Forelimb muscle (tissue), 1 donor: ENCODE measurements at places on chromosomes 4 and X.

DNA sequence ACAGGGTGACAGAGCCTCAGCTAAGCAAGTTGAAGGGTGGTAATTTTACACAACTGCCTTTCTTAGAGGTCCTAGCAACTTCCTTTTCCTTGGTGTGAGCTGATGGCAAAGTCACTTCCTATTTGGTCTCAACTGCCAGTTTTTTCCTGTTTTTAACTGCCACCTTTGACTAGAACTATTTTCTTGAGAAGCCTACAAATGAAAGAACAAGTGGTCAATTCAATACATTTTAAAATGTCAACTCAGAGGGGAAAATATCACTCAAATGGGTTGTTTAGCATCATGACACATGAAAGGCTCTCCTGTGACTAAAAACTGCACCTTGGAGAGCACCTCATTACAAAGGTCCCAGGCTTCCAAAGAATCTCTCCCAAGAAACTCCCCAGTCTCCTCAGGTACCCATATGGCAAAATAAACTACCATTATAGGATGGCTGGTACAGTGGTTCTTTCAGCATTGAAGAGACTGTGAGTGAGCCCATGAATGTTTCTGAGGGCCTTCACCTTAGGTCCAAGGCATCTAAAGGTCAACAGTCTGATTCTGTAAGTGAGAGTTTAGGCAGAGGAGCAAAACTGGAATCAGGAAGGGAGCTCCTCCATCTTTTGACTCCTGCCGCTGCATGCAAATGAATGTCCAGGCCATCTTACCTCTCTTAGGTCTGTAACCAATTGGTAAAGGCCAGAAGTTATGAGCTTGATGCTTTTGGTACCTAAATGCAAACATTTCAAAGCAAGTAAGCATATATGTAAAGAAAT, 5.5 kb upstream of the STK26 start:
- DNase-seq = no peak

DNA sequence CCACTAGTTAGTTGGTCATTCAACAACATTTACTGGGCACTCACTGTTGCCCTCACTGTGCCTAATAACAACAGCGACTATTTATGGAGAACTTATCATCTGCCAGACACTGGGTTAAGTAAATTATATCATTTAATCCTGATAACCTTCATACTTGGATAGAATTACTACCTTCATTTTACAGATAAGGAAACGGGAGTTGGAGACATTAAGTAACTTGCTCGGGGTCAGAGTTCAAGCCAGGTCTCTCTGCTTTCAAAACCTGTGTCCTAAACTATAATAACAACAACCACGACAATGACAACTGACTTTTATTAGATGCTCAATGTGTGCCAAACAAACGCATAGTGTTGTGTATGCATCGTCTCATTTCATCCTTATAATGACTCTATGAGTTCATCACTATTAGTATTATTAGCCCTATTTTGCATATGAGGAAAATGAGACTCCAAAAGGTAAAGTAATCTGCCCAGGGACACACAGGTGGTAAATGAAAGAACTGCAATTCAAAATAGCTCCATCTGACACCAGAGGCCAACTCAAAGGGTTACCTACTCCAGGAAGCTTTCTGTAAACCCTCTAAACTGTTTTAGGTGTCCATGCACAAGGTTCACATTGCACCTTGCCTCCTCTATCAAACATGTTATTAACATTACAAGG, 98.4 kb upstream of the ACSL4 start:
- DNase-seq = no peak

DNA sequence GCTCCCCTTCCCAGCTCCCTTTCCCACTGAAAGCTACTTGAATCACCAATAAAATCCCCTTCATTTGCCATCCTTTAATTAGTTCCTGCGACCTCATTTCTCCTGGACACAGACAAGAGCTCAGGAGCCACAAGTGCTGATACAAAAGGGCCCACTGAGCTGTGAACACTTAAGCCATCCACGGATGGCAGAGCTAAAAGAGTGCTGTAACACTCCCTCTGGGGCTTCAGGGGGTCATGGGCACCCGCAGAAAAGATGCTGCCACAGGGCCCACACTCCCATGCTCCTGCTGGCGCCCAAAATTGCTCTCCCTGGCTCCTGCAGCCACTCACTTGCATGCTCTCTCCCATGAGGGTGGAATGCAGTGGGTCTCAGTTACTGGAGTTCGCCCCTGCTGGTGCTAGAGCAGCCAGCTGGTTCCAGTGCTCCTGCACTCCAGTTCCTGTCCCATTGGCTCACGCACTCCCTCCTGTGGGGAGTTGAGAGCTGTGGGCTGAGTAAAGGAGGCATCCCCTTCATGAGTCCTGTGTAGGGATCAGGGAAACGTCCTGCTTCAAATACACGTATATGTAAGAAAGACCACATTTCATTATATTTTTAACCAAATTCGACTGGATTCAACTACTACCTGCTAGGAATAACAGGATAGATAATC, 1291.0 kb downstream of the ARAP2 start:
- no peak for DNase-seq

- DNase-seq = no peak
Observed at GRCh38 chr4:2574863-2575262, 38.4 kb downstream of the FAM193A start.

DNA sequence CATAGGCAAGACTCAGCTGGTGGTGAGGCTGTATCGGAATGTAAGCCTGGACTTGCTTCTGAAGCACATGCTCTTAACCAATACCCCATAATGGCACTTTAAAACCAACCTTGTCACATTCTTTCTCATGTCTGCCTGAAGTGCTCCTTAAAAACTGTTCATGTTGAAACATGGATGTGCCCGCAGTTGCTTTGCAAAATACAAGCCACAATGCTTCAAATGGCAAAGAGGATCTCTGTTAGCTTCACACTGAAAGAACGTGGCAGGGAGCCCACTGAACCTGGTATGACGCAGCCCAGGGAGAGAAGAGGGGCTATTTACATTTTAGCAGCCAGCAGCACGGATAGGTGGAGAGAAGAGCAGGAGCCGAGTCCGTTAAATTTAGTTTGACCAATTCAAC, 29.3 kb downstream of the SOD3 start:
- no peak for DNase-seq

- no peak for DNase-seq
Observed at GRCh38 chr4:177385576-177386277, 56.5 kb downstream of the AGA start.

- DNase-seq = no peak
Observed at GRCh38 chr4:129261584-129261983, 165.6 kb downstream of the C4orf33 start.

DNA sequence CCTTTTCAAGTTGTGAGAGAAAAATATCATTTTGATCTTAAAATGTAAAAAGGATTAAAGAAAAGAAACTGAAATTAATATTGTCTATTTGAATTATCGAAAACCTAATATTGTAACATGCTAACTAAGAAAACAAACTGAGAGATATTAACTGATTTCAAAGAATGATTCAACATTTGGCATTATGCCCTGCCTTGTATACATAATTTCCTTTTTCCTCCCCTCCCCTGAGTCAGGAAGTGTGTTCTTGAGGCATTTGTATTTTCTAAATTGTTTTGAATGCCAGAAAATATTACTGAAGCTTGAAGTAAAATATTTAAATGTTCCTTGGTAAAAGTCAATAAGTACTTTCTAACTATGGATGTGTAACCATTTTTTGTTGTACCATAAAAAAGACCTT, 49.4 kb downstream of the RPS6KA3 start:
- DNase-seq = peak; percentile 34

DNA sequence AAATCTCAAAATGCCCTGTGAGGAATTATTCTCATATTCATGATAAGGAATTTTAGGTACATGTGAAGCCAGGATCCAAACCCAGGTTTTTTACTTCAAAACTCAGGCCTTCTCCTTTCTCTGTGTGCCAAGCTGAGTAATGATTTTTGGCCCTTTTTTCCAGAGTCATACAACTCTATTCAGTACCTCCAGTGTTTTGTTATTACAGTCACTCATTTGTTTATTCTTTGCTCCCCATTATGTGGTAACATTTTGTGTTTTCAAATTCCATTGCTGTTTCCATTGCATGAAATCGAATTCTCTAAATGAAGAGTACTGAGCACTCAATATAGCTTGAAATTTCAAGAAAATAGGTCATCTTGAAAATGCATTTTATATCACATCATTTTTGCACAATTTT, 315.4 kb downstream of the NR3C2 start:
- DNase-seq = no peak

DNA sequence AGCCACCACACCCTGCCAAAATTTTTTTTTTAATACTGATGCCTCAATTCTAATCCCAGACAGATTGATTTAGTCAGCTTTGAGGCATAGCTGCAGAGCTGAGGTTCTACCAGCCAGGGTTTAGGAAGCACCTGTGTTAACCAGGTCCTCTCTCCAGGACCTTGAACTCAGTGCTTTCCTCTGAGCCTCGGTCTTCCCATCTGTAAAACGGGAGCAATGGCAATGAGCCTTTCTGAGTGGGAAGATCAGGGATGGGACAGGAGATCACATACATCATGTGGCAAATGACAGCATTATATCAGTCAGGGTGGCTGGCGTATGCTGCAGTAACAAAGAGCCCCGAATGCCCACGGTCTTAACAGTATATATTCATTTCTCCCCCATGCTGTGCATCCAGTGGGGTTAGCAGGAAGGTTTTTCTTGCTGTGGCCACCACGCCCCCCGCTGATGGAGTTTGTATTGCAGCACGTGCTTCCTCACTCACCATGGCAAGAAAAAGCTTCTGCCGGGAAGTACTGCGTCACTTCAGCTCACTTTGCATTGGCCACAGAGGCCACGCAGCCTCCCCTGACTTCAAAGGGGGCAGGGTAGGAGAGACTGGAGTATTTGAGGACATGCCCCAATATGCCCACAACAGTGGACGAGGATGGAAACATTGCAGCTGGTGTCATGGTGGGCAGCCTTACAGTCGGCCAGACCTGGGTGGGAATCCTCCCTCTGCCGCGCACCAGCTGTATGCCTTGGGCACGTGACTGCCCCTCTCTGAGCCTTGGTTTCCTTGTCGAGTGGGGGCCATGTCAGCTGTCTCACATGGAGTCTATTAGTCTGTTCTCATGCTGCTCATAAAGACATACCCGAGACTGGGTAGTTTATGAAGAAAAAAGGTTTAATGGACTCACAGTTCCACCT, 24.1 kb upstream of the MRFAP1 start:
- no peak for DNase-seq

GRCh38 chrX:114065577-114066223, 518.2 kb upstream of the HTR2C start:
- DNase-seq = no peak

DNA sequence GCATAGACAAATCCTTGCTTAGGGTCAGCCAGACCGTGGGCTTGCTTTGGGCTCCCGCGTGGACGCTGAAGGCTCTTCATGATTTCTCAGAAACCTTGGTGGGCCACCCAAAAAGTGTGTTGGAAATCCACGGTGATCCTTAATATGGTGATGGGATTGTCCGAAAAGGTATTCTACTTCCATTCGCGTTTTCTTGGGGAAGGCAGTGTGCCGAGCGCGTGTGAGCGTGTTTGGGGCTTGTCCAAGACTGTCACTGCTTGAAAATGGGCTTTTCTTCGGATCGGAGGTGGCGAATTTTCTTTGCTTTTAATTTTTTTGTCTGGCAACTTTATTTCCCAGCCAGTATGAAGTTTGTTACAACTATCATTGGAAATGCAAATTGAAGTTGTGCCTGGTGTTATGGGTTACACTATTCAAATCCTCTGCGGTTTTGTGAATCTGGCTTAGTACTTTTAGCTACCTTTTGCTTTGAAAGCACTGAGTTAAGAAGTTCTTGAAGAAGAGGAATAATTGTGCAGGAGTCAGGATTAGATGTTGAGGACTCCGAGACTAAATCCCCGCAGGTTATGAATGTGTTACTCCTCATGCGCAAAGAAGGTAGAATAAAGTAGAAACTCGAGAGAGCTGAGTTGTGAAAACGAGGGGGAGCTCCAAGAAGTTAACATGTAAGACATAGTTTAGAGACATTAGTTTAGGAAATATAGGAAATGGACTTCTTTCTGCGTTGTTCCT, 3.2 kb downstream of the SPRY1 start:
- DNase-seq = no peak

- no peak for DNase-seq
Observed at GRCh38 chr4:173039617-173040577, 128.7 kb upstream of the GALNT7 start.

DNA sequence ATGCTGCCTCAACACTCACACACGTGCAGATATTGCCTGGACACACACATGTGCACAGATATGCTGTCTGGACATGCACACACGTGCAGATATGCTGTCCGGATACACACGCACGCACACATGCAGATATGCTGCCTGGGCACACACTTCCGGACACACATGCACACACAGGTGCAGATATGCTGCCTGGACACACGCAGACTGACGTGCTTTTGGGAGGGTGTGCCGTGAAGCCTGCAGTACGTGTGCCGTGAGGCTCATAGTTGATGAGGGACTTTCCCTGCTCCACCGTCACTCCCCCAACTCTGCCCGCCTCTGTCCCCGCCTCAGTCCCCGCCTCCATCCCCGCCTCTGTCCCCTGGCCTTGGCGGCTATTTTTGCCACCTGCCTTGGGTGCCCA, 14.7 kb downstream of the FGFRL1 start:
- DNase-seq = no peak

- no peak for DNase-seq
Observed at GRCh38 chr4:88812420-88812819, 114.8 kb upstream of the NAP1L5 start.

DNA sequence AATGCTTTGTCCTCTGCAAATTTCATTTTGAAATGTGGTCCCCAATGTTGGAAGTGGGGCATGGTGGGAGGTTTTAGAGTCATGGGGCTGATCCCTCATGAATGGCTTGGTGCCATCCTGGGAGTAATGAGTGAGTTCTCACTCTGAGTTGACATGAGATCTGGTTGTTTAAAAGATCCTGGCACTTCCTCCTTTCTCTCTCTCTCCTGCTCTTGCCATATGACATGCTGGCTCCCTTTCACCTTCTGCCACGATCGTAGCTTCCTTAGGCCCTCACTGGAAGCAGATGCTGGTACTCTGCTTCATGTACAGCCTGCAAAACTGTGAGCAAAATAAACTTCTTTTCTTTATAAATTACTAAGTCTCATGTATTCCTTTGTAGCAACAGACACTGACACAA, 262.0 kb downstream of the IL15 start:
- no peak for DNase-seq

DNA sequence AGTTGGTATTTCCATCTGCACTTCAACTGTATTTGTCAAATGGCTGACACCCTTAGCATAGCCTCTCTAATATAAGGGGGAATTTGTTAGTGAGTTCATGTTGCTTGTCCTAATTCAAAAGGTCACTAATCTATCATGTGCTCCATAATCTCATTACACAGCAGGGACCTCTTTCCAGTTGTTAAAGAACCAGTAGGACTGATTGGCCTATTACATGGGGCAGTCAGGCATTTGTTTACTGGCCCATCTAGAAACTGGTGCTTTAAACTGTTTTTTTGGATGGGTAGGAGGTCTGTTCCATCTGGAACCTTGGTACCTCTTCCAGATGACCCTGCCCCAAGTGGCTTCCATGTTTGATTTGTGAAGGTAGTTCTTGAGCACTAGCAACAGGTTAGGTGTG, 11.4 kb downstream of the ANK2 start:
- no peak for DNase-seq

GRCh38 chr4:94689155-94689860, 68.4 kb upstream of the BMPR1B start:
- no peak for DNase-seq

GRCh38 chr4:37279894-37280592, 35.5 kb downstream of the NWD2 start:
- no peak for DNase-seq

- no peak for DNase-seq
Observed at GRCh38 chr4:167616476-167616875, 382.2 kb upstream of the SPOCK3 start.
